ENCODE measurements at places on chromosomes 13 and 19.

GRCh38 chr13:47178090-47178950 is 281.5 kb upstream of the HTR2A start:
- no peak for DNase-seq

DNA sequence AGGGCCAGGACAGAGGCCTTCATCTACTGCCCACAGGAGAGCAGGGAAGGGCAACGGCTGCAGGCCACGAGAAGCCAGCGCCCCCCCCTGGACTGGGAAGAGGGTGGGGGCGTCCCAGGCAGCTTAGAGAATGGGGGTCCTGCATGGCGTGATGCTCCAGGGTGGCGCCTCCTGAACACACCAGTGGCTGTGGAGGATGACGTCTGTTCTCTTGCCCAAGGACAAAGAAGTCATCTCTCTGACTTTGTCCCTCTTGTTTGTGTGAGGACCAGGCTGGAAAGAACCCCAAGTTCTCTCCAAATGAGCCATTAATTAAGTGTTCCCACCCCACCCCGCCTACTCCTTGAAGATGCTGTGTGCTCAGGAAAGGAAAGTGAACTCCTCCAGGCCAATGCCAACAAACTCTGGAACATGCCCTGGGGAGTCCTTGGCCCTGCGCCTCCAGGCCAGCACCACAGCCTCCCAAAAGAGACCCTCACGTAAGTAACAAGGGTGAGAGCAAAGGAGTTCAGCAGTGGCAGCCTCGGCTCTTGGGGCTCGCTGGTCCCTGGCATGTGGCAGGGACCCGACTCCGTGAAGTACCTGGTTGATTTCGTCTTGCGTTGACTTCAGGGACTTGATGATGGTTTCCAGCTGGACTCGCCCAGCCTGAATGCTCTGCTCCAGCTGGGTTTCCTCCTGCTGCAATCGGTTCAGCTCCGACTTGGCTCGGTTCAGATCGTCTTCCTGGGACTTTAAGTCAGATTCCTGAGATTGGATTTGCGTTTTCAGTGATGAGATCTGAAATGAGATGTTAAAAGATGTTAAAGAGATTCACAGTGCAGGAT is 68.4 kb downstream of the EPS15L1 start:
- no peak for DNase-seq

DNA sequence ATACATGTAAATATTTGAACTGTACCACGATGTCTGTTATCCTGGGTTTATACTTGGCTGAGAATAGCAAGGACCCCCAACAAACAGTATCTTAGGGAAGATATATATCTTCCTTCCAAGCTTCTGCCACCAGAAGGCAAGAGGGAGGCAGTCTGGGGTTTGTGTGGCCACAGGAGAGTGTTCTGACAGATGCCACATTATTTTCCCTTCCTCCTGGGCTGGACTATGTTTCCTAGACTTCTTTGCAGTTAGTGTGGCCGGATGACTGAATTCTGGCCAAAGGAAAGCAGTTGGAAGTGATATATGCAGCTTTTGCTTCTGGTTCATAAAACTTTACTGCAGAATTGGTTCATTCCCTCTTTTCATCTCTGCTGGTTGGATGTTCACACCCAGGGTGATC is 39.9 kb upstream of the TMTC4 start:
- DNase-seq: no peak

- DNase-seq: no peak
Measured at GRCh38 chr13:43129066-43129465, 105.7 kb downstream of the DNAJC15 start.

DNA sequence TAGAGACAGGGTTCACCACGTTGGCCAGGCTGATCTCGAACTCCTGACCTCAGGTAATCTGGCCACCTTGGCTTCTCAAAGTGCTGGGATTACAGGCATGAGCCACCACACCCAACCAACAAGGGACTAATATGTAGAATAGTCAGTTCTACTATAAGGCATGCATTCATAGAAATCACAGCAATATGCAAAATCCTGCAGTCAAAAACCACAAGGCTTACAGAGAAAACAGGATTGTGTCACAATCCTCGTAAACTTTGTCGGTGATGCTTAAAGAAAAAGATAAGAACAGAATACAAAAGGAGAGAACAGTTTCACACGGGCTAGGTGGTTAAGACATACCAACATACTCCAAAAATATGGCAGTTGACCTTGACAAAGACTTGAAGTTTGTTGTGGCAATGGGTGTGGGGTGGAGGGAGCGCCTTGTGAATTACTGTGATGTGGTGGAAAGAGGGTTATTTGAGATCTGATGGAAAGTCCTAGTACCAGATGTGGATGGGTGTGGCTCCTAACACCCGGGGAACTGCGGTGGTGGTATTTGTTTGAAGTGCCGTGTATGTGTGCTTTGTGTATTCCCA is 12.4 kb downstream of the NOSIP start:
- DNase-seq: no peak

GRCh38 chr13:101473458-101473857 is 21.0 kb downstream of the ITGBL1 start:
- DNase-seq: no peak

DNA sequence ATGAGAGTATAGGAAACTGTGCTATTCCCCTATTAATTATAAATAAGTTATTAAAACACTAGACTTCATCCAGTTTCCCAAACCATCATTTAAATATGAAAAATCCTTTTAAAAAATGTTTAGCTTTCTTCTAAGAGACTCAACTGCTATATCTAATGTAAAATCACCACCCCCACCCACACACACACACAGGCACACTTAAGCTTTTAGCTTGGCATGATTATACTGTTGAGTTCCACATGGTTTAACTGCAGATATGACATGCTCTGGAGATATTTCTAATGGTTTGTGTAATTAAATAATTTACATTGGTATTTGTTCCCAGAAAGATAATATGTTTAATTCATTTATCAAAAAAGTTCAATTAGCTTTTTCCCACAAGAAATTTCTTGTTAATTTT is 1700.1 kb upstream of the SLC10A2 start:
- no peak for DNase-seq

GRCh38 chr13:25371158-25371874 is 458 bp upstream of the ATP8A2 start:
- no peak for DNase-seq

- DNase-seq: no peak
Measured at GRCh38 chr19:8423817-8424223, 10.7 kb downstream of the MARCHF2 start.

DNA sequence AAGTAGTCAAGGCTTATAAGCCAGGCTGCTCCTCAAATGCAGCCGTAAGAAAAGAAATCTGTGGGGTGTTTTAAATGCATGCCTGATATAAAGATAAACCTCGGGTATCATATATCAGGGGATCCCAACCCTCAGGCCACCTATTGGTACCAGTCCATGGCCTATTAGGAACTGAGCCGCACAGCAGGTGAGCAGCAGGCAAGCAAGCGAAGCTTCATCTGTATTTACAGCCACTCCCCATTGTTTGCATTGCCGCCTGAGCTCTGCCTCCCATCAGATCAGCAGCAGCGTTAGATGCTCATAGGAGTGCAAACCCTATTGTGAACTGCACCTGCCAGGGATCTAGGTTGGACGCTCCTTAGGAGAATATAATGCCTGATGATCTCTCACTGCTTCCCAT is 233.5 kb upstream of the SERP2 start:
- DNase-seq: peak; percentile 97

- DNase-seq: no peak
Measured at GRCh38 chr13:81106348-81106747, 765.4 kb upstream of the SPRY2 start.

- no peak for DNase-seq
Measured at GRCh38 chr19:28869459-28869858, 343.5 kb downstream of the UQCRFS1 start.

DNA sequence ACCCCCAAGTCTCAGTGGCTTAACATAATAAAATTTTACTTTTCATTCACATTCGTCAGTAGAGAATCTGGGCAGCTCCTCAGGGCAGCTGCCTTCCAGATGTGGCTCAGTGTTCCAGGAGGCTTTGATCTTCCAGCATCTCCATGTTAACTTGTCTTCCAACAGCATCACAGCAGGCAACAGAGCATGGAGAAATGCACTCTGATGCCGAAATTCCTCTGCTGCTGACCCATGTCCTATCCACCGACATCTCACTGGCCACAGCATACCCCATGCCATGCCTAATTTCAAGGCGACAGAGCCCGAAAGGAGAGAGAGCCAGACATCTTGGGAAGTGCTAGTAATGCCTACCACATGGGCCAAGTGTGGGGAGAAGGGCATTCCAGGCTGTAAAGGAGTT is 64.9 kb upstream of the MEDAG start:
- no peak for DNase-seq

DNA sequence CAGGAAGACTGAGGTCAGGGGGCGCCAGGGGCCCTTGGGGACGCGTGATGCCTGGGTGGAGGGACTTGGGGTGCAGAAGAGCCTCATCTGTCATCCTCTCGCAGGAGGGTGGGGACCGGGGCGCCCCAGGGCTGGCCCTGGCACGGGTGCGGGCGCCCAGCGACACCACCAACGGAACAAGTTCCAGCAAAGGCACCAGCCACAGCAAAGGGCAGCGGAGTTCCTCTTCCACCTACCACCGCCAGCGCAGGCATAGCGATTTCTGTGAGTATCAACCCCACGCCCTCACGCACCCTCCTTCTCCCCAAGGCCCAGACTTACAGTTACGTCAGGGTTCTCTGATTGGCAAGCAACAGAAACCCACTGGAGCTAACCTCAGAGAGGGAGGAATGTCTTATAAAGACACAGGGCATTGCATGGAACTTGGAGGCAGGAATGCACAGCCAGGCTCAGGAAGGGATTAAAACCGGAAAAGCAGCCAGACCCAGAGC is 29.4 kb downstream of the MARK4 start:
- no peak for DNase-seq

- DNase-seq: no peak
Measured at GRCh38 chr13:93957371-93957770, 522.1 kb downstream of the DCT start.

- DNase-seq: peak; percentile 54
Measured at GRCh38 chr13:46831588-46832194, 34.7 kb upstream of the ESD start.

DNA sequence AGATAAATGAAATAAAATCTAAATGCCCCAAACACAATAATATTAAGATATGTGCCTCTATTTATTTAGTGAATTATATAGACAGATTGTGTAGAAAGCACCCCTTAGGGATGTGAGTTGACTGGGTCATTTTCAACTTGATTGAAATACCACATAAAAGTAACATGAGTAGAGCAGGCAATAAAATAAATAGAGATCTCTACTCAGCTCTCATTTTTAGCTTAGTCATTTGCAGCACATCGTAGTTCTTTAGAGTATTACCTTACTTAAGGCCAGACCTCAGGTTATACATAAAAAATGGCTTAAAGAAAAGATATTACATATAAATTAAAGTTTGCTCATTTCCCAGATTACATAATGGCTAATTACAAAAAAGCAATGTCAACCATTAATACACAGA is 1525.6 kb upstream of the PRR20A start:
- DNase-seq: no peak

DNA sequence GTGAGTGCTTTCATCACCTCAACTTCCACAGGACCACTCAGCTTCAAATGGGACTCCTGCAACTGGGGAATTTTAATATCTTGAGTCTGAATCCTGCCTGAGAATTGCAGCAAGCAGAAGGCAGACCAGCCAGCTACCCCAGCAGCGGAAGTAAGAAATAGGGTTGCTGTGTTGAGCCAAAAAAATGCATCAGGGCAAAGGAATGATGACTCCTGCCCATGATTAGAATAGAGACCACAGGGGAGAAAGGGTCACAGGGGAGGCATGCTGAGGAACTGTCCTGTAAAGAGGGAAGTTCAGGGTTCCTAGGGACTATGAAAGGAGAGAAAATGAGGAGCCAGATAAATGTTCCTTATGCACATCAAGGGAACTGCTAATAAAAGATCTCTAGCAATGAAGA is 370.2 kb downstream of the KCTD12 start:
- no peak for DNase-seq

- peak; percentile 34 for DNase-seq
Measured at GRCh38 chr13:99867535-99868257, 103.9 kb downstream of the ZIC5 start.

- no peak for DNase-seq
Measured at GRCh38 chr13:69050696-69051095, 1056.9 kb upstream of the ATXN8OS start.

DNA sequence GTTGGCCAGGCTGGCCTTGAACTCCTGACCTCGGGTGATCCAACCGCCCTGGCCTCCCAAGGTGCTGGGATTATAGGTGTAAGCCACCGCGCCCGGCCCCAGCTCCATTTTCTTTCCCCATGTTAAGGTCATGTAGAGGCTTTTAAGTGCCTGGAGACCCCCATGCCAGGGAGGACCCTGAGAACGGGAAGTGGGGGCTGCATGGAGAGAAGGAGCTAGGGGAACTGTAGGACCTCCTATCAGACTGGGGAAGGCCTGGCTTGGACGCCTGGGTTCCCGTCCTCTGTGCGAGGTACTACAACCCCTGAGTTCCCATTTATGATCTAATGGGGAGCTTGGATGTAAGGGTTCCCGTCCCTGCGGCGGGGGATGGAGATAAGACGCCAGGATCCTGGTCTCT is 714 bp upstream of the NPAS1 start:
- DNase-seq: no peak

GRCh38 chr19:49491804-49492572 is 4.2 kb upstream of the RPS11 start:
- no peak for DNase-seq

GRCh38 chr19:57850553-57851017 is 926 bp downstream of the ZNF587 start:
- no peak for DNase-seq

- DNase-seq: no peak
Measured at GRCh38 chr13:32555613-32556012, 17.0 kb upstream of the N4BP2L2 start.

- DNase-seq: no peak
Measured at GRCh38 chr13:96762876-96763275, 231.4 kb downstream of the OXGR1 start.

Data from NCI-H2081 (cell line).